ENCODE measurements at places on chromosomes 16 and 17. TPM values are rescaled to one million over a fixed set of nuclear protein-coding genes. Genes with fewer than 3 reads are reported as not detected.

The HBM gene
- total RNA-seq, result not detected

The MRPL27 gene
- total RNA-seq, result 63.2 TPM

The NPIPA2 gene
- not detected for total RNA-seq

The KRTAP9-6 gene
- not detected for total RNA-seq

The NOTUM gene
- total RNA-seq, result 0.13 TPM

The SHISA6 gene
- not detected for total RNA-seq

The ABCC3 gene
- 13.9 TPM for total RNA-seq

The SLC35G6 gene
- not detected for total RNA-seq

The KRT222 gene
- not detected for total RNA-seq

The NPIPA3 gene
- total RNA-seq, result 0.52 TPM

The TCAP gene
- under 0.01 TPM for total RNA-seq

The TTYH2 gene
- total RNA-seq, result 6.0 TPM

The TBC1D3I gene
- 0.39 TPM for total RNA-seq

The MPP3 gene
- 4.8 TPM for total RNA-seq

The ZNF469 gene
- 4.2 TPM for total RNA-seq
